NCI-H510A treated with DMSO at 0.1 percent for 48 hours (cell line): ENCODE measurements at places on chromosomes 1 and 21.

GRCh38 chr21:29190923-29191331, 60.5 kb downstream of the MAP3K7CL start:
- no peak for DNase-seq

- DNase-seq: no peak
Measured at GRCh38 chr1:245292553-245292952, 137.8 kb downstream of the KIF26B start.

DNA sequence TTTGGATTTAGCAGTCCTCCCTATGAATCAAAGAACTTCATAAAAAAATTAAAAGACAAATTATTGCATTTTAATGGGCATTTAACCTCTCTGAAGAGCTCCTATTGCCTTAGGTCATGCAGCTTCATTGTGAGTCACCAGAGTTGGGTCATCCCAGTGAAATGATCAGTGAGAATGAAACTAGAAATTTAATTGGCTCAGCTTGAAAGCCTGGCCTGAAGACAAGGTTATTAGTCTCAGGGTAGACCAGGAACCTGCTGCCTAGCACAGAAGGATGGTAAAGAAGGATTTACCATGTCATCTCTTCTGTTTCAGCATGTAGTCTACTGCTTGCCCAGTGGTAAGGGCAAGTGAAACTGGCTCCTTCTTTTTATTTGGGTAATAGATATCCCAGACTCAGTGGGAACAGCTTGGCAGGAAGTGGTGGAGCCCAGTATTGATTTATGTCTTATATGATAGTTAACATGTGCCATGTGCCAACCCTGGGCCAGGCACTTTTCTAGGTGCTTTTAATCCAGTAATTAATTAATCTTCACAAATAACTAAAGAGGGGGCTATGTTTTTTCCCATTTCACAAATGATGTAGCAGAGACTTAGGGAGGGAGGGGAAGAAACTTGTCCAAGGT, 23.6 kb downstream of the LAMC2 start:
- no peak for DNase-seq

DNA sequence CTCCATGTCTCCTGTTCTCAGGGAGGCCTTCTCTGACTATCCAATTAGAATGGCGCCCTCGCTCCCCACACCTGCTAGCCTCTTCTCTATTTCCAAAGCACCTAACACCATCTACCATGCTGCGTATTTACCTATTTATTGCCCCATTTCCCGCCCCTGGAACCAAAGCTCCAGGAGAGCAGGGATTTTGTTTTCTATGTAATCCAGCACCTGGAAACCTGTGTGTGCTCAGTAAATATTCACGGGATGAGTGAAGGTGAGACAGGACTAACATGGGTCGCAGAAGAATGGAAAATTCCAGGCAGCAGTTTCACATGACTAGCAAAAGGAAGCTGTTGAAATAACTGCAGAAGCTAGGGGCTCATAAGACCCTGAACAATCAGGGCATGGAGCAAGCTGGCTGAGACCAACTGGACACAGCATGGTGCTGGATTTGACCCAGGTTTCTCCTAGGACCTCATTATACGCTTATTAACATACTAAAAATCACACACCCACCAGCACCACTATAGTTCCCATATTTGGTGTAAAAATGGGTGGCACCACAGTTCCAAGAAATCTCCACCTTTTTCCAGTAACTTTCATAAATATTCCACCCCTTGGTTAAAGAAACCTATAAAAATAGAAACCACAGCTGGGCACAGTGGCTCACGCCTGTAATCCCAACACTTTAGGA, 15.1 kb upstream of the TENT5B start:
- peak; percentile 79 for DNase-seq

DNA sequence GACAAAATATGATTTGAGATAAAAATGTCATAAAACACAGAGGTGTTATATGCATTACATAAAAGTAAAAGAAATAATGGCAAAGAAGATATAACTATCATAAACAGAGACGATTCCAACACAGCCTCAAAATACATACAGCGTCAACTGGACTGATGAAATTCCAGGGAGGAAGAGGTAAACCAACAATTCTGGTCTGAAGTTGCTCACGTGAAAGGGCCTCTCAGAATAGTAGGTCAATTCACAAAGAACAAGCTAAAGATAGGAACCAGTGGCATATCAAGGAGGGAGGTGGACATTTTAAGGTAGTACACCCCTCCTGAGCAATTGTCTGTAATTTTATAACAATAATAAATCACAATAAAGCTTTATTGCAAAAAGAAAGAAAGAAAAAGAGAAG, 18.6 kb downstream of the SLC2A5 start:
- DNase-seq: no peak

GRCh38 chr1:244106837-244107493, 55.9 kb downstream of the ZBTB18 start:
- DNase-seq: no peak

- peak; percentile 46 for DNase-seq
Measured at GRCh38 chr1:84973498-84974334, 23.2 kb downstream of the MCOLN2 start.

DNA sequence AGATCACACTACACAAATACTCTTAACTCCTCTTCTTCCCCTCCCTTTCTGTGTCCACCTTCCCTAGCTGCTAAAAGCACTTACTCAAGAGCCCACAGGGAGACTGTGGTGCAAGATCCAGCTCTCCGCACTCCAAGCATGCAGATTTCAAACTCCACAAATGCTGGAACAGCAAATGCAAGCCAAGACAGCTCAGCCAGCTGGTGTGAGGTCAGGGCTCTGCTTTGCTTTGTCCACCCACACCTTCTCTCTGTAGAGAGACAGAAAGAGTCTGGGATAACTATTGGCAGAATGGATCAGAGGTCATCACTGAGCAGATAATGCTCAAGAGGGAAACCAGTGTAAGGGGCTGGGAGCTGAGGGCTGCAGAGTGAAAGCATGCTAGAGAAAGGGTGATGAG, 45.2 kb upstream of the DPT start:
- DNase-seq: no peak

GRCh38 chr1:53469373-53469772, 10.2 kb downstream of the DMRTB1 start:
- DNase-seq: no peak

DNA sequence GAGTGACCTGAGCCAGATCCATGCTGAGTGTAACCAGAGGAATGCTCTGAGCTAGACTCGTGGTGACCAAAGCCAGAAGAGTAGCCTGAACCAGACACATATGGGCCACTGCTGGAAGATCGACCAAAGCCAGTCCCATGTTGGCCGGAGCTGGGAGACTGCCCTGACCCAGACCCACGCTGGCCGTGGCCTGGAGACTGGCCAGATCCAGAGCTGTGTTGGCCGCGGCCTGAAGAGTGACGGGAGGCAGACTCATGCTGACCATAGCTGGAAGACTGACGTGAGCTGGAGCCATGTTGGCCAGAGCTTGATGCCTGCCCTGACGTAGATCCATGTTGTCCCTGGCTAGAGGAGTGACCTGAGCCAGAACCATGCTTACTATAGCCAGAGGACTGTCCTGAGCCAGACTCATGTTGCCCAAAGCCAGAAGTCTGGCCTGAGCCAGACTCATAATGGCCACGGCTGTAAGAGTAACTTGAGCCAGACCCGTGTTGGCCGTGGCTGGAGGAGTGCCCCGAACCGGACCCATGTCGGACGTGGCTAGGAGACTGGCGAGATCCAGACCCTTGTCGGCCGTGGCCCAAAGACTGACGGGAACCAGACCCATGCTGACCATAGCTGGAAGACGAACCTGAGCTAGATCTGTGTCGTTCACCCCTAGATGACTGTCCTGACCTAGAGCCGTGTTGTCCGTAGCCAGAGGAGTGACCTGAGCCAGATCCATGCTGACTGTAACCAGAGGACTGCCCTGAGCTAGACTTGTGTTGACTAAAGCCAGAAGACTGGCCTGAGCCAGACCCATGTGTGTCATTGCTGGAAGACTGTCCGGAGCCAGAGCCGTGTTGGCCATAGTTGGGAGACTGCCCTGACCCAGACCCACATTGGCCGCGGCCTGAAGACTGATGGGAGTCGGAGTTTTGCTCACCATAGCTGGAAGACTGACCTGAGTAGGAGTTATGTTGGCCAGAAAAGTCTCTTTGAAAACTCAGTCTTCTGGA, 3.5 kb downstream of the HRNR start:
- no peak for DNase-seq

GRCh38 chr1:5620997-5621396, 371.2 kb downstream of the NPHP4 start:
- peak; percentile 16 for DNase-seq

- no peak for DNase-seq
Measured at GRCh38 chr1:9591669-9592509, 3.2 kb downstream of the TMEM201 start.

DNA sequence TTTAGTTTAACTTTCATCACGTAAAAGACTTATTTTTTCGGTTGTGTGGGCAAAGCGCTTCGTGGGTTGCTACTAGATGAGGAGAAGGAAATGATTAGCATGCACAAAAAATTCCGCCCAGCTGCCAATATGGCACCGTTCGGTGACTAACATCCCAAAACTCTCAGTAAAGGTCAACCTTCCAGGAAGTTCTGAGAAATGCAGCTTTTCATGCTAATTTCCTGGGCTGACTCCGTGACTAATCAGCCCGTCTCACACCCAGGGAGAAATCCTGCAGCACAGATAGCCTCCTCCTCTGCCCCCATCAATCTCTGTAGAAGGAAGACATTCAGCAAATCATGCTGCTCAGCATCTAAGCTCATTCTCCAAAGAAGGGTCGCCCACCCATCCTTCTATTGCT, 34.1 kb downstream of the TMCO4 start:
- DNase-seq: no peak

- DNase-seq: no peak
Measured at GRCh38 chr21:30271611-30272010, 11.1 kb downstream of the KRTAP24-1 start.

GRCh38 chr1:37553927-37554808, at the start of gene SNIP1:
Gene SNIP1, minus strand, starts transcription at chr1:37554293. Its CDS starts 64 bp downstream, at chr1:37554229.
- peak; percentile 100 for DNase-seq

DNA sequence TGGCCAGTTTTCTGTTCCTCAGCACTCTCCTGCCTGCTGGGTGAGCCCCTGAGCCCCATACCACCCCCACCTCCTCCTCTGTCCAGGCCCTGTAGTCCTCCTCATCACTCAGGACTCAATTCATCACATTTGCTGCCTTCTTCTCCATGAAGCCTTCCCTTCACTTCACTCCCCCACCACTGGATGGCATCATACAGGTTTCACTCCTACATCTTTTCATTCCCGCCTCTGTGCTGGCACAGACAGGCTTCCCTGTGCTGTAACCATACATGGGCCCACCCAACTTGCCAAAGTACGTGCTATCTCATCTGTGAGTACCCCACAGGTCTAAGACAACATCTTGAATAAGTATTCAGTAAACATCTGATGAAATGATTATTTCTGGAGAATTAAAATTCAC, 56.9 kb downstream of the SLC45A1 start:
- peak; percentile 85 for DNase-seq

DNA sequence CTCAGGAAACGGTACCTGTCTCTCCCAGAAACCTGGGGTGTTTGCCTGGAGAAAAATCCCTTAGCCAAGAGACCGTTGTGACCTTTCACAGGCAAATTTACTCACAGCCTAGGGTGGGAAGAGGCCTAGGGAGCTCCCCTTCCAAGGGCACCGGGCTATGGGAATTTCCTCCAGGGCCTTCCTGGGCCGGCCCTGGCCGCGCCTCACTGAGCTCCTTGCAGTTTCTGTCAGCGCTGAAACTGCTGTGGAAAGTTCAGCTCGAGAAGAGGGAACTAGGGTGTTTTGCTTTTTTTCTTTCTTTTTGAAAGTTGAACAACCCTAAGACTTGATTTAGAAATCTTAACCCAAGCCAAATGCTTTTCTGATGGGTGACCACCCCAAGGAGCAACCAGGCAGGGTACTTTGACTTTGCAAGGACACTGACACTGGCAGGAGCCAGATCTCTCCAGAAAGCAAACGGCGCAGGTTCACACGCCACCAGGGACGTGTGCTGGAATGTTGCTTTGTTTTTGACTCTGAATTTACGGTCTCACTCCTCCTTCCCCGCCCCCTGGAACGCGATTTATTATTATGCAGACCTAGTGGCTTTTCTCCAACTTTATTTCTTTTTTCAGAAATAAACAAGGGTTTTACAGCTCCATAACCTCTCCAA, 229.6 kb upstream of the JUN start:
- no peak for DNase-seq

- DNase-seq: no peak
Measured at GRCh38 chr1:184101141-184101540, 49.6 kb downstream of the TSEN15 start.

DNA sequence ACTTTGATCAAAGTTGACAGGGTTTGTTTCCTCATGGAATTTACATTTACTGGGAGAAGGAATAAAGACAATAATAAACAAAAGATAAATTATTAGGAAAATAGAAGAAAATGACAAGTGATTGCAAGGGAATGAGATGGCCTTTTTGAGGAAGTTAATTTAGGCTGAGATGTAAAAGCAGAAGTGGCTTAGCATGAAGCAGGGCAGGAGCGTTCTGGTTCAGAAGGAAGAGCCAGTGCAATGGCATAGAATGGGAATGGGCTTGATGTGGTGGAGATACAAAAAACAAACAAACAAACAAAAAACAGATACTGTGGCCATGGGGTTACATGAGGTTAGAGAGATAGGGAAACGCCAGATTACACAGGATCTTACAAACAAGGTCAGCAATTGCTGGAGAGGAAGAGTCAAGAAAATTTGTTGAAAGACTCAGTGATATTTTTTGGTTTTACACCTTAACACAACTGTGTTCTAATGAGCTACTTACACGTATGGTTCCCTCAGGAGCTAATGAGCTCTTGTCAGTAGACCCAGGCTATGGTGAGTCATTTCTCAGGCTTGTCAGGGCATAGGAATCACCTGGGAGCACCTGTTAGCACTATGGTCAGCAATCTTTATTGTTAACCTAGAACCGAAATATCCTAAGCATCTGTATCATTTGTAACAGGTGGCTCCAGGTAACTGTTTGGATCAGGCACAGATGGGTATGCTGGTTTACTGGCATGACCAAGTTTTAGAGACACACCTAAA, 8.7 kb upstream of the CADM3 start:
- DNase-seq: no peak

DNA sequence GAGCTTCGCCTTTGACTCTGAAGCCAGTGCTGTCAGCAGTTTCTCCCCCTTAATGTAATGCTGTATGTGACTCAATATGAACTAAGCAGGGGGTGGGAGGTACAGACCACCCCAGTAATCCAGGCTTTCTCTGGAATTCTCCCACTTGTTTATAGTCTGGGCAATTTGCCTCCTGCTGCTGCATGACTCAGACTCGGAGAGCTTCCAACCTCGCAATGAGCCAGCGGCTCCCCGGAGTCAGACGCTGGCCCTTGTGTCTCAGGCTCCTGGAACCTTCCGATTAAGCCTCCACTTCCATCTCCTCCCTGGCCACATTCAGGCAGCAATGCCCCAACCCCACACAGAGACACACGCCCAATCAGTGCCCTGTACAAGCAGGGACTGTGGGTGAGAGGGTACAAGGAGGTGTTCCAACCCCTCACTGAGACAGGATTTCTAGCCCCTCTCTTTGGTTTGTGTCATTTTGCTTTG, 471.7 kb upstream of the VAMP3 start:
- no peak for DNase-seq

GRCh38 chr1:236762410-236762809, 32.7 kb upstream of the MTR start:
- DNase-seq: no peak

DNA sequence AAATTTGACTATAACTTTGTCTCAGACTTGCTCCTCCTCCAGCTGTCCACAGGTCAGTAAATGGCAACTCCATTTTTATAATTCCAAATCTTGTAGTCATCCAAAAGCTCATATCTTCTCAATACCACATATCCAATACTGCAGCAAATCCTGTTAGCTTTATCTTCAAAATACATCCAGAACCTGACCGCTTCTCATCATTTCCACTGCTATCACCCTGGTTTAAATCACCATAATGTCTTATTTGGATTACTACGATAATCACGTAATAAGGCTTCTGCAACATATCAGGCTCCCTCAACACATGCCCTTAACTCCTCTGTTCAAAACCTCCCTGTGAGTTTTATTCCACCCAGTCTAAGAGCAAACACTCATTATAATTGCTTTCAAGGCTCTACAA, 34.5 kb downstream of the ERO1B start:
- no peak for DNase-seq
